ENCODE measurements at places on chromosomes 2 and 18.

- no peak for DNase-seq
Observed at GRCh38 chr2:16257322-16258028, 317.1 kb downstream of the MYCN start.

DNA sequence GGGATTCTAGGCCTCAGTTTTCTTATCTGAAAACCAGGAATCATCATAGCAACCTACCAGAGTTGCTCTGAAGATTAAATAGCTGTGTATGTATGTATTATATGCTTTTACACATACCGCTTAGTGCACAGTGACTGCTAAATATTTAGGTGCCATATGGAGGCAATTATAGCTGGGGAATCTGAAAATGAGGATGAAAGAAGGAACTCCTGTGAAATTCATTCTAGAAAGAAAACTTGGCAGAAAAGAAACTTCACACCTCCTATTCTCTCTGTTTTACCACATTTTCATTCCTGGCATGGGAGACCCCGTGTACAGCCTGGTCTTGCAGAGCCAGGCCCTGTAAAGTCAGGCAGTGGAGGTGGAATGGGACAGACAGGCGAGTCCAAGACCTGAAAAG, 862.4 kb downstream of the CNTNAP5 start:
- DNase-seq = no peak

DNA sequence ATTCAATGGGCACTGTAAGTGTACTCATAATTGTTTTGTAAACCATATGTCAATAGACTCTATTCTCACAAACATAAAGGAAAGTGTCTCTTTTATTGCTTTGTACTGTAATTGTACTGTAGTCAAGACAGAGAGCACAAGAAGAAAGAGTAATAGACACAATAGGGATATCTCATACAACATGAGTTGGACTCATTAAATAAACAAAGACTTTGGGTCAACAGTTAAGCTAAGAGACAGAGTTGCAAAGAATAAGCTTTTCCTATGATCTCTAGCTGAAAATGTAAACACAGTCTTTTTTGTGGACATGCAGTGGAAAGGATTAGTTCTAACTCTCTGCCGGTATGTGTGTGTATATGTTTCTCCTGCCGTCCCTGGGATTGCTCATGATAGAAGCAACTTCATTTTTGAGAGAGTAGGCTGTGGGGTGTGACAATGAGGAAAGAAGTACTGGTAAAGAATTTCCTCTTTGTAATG, 13.9 kb upstream of the KYNU start:
- no peak for DNase-seq

DNA sequence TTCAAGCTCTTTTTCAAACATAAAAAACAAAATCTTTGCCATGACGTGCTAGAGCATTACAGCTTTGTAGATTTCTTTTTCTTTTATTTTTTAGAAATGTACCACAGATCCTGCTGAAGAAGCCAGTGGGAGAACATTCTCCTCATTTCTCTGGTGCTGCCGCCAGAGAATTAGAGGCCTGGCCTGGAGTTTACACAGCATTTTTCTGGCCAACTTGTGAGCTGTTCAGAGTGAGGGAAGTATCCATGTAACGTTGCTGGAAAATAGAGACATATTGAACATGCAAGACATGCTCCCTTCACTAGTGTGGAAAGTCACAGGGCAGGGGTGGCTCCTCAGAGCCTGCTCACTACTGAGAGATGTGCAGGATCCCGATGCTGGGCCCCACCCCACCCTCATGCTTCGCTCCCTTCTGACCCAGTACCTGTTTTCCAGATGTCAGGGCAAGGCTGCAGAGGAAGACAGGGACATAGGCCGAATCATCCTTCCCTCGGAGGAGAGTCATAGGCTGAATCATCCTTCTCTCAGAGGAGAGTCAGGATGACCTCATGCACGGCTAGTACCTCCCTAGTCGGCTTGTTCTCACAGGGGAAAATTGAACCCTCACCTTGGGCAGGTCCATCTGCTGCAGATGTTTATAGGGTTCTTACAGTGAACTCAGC, 298.5 kb downstream of the INSIG2 start:
- no peak for DNase-seq

- DNase-seq = no peak
Observed at GRCh38 chr2:1730015-1730927, 14.0 kb downstream of the PXDN start.

- no peak for DNase-seq
Observed at GRCh38 chr2:102391565-102391964, 31.4 kb upstream of the IL18RAP start.

DNA sequence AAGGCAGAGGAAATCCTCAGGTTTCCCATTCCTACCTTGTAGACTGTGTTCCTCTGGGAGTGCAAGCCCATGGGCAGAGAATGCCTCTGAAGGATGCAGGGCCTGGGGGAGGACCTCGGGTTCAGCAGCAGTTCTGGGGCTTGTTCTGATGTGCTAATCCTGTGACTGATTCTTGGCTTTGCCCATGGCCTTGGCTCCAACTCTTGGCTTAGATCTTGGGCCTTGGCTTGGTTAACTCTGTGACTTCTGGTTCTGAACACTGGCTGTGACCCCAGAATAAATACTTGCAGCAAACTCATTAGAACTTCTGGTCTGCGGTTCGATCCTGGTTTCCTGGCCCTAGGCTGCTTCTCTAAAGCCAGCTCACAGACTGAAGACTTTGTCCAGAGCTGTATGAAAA, 366.9 kb upstream of the ZEB2 start:
- DNase-seq = no peak

DNA sequence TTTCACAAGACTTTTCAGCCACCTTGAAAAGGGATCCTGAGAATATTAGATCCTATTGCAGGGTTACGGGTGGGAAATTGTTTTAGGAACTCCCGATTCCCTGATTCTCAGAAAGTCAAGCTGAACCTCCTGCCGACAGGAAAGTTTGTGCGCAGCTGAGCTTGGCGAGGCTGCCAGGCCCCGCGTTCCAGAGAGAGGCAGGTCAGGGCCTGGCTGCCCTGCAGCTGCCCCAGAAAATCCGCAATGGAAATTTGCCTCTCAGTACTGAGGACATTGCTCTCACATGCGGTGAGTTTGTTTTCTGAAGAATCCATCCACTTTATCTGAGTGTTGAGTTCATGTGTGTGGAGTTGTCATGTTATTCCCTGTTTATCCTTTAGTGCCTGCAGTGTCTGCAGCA, 144.2 kb downstream of the RTP5 start:
- DNase-seq = no peak

GRCh38 chr2:70201831-70202230, 11.0 kb upstream of the C2orf42 start:
- no peak for DNase-seq

- no peak for DNase-seq
Observed at GRCh38 chr18:45920367-45920766, 46.8 kb downstream of the EPG5 start.

DNA sequence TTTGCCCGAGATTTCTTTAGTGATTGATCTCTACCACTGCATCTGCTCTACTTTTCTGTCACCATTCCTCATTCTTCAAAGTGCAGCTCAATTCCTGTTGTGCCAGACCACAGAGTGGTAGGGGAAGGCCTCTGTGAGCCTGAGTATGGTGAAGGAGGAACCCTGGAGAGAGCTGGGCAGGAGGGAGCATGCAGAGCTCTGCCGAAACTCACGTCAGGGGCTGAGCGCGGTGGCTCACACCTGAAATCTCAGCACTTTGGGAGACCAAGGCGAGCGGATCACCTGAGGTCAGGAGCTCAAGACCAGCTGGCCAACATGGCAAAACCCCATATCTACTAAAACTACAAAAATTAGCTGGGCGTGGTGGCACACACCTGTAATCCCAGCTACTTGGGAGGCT, 54.1 kb downstream of the PKP4 start:
- DNase-seq = no peak
